ENCODE measurements at places on chromosomes 1 and 21.

DNA sequence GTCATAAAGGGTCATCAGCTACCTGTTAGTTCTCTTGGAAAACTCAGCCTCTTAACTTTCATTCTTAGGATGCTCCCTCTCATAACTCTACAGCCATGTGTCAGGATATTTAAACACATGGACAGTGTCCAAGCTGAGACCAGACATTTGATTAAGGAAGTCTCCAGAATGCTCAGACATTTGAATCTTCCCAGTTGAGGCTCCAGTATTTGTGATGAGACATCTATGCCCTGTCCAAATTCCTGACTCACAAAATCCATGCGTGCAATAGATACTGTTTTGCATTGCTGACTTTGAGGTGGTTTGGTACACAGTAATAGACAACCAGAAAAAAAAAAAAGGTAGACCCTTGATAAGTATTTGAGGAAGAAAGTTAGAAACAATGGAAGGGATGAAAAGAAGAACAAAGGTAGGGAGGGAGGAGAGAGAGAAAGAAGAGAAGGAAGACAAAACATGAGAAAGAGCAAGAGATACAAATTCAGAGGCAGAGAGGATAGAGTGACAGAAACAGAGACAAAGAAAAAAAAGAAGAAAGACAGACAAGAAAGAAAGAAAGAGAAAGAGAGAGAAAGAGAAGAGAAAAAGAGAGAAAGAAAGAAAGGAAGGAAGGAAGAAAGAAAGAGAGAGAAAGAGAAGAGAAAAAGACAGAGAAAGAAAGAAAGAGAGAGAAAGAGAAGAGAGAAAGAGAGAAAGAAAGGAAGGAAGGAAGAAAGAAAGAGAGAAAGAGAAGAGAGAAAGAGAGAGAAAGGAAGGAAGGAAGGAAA, 275.5 kb upstream of the PRMT6 start:
- no peak for DNase-seq

- DNase-seq, result no peak
Measured at GRCh38 chr21:45309987-45310381, 22.3 kb upstream of the POFUT2 start.

- no peak for DNase-seq
Measured at GRCh38 chr1:10387677-10388386, 11.0 kb upstream of the PGD start.

DNA sequence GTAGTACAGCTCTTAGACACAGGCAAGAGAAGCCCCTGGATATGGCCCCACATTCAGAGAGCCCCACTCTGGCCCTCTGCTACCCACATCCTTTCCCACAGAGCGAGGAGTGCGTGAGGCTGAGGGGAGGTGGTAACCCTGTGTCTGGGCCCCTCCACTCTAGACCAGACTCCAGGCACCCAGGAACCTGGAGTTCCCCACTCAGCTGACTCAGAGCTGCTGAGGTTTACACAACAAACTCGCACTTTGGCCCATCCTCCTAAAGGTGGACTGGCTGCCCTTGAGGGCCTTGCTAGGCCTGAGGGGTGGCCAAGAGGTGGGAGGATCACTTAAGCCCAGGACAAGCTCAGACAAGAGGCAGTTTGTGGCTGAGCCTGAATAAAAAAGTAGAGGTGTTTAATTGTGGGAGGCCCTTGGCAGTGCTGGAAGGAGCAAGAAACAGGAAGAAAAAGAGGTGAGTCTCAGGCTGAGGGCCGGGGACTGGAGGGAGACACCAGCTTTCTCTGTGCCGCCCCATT, 10.7 kb downstream of the MR1 start:
- no peak for DNase-seq
